NAMALWA (cell line): ENCODE measurements at places on chromosomes 6 and 20.
A peak's percentile ranks its signal among the peaks of the same experiment; 100 is the strongest.

DNA sequence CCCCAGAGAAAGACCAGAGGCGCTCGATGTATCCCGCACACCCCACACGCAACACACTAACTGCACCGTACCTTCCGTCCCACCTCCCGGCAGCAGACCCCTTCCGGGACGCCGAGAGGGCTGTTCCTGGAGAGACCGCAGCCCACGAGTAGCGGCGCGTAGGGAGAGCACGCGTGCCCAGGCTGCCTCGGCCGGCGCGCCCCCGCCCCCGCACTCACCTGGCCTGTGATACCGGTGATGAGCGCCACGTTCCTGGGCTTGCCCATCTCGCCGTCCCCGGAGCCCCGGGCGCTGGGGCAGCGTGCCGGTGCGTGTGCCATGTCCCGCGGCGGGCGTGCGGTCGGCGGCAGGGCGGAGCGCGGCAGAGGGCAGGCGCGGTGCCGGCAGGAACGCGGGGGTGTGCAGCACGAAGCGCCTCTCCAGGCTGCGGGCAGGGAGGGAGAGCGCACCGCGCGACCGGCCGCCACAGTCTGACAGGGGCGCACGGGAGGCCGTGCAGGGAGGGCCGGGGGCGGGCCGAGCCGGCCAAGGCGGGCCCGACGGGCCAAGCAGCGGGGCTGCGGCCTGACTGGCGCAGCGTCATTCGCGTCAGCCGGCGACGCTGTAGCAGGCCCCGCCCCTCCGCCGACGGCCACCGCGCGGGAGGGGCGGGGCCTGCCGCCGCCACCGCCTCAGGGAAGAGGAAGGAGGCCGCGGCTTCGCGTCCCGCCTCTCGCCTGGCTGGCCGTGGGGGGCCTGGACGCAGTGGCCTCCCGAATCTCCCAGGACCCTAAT, at the start of gene GMDS:
GMDS (minus strand) TSS at position 503 of the 774 bp plus-strand sequence.
- peak; percentile 87 for DNase-seq

DNA sequence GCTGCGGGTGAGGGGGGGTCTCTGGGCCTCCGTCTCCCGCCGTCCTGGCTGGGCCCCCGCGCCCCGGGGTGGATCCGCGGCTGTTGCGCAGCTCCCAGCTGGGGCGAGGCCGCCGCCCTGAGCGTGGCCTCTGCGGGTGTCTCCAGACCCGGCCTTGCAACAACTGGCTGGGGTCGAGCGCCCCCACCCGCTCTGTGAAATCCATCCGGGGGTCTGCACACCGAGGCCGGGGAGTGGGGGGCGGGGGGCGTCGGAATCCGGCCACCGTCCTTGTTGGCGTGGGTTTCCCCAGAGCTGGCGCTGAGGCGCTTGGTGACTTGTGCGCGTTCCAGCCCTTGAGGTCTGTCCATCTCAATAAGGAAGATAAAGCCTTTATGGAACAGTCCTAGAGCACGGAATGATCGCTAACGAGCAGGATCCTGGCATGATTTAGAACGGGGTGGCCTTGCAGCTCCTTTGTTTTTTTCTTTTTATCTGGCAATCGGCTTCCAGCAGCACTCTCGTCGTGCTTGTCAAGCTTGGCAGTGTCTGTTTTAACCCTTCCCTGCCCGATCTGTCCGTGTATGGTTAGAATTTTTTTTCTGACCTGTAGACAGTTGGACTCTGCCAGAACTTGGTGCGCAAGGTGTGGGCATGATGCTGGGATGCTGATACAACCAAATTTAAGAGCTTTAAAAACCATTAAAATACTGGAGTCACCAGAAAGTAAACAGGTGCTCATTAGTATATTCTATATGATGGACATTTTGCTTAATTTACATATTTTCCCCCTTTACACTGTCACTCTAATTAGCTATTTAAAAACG, 675 bp downstream of the DSTN start:
- peak; percentile 63 for DNase-seq

- DNase-seq: no peak
These were observed 107.0 kb upstream of the BMP2 start for GRCh38 chr20:6660441-6660840.

DNA sequence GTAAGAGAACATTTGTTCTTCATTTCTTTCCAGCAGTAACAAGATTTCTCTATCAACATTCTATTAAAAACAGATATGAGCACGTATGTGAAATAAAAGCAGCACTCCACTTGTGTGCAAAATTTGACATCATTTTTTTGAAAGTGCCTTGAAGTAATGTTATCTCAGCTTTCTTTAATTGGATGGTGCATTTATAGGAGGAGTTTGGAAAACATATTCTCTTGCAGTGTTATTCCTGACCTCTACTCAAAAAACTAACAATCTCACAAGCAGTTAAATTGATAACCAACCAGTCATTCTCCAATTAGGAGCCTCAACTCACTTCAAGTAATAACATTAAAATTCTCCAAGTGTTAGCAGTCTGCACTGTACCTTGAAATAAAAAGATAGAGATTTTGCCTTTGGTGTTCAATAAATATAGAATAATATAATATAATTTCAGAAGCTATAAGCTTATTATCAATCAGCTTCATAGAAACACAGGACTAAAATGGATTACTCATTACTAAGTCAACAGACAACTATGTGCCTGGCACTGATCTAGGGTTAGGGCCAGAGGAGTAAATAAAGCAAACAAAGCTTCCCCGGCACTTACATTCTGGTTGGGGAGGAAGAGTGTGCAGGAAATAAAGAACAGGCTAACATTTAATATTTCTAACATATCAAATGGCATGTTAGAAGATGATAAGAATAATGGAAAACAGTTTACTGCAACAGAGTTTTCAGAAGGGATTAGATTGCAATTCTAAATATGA, 149.0 kb upstream of the SGK1 start:
- no peak for DNase-seq

DNA sequence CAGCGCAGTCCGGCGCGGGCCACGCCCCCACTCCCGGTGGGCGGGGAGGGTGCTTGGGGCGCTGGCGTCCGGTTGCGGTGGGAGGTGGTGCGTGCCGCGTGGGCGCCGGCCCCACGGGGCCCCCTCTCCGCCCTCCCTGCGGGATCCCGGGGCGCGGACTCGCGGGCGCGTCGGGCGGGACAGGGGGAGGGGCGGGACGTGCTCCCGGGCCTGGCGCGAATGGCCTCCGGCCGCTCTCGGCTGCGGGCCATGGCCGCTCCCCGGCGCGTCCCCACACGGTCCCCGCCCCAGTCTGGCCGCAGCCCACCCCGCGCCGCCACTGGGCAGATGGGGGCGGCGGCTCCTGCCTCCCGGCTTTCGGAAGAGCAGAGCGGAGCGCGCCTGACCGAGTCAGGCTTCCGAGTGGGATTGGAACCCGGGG, 771 bp upstream of the PPP1R3G start:
- DNase-seq: no peak

DNA sequence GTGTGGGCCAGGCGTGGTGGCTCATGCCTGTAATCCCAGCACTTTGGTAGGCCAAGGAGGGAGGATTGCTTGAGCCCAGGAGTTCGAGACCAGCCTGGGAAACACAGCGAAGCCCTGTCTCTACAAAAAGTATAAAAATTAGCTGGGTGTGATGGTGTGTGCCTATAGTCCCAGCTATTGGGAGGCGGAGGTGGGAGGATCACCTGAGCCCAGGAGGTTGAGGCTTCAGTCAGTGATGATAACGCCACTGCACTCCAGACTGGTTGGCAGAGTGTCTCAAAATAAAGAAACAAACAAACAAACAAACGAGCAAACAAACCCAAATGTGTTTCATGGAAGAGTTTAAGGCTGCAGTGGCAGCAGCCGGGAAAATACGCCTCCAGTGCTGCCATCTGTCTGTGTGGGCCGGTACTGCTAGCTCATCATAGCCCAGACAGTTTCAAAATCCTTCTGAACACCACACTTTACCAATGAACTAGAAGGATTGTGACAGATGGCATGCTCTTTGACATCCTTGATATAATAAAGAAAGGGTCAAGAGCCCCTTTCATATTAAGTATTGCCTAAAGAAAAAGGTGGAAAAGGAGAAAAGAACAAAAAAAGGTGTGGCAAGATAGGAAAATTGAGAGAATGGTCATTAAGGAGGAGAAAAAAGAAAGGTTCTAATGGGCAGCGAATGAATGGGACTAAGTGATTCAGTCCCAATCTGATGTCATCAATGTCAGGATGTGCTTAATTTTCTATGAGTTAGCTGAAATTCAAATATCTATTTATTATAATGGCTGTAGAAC, 298.6 kb downstream of the SYNE1 start:
- peak; percentile 59 for DNase-seq

GRCh38 chr20:32506721-32507120, 78.4 kb downstream of the NOL4L start:
- no peak for DNase-seq

GRCh38 chr6:17600527-17601385, 654 bp downstream of the FAM8A1 start:
- peak; percentile 69 for DNase-seq
